ENCODE measurements at places on chromosomes 7 and 10.

DNA sequence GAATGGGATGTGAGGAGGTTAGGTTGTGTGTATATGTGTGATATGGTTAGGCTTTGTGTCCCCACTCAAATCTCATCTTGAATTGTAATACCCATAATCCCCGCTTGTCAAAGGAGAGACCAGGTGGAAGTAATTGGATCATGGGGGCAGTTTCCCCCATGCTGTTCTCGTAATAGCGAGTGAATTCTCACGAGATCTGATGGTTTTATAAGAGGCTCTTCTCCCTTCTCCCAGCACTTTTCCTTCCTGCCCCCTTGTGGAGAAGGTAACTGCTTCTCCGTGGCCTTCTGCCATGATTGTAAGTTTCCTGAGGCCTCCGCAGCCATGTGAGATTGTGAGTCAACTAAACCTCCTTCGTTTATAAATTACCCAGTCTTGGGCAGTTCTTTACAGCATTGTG, 47.3 kb downstream of the NPVF start:
- DNase-seq = no peak

DNA sequence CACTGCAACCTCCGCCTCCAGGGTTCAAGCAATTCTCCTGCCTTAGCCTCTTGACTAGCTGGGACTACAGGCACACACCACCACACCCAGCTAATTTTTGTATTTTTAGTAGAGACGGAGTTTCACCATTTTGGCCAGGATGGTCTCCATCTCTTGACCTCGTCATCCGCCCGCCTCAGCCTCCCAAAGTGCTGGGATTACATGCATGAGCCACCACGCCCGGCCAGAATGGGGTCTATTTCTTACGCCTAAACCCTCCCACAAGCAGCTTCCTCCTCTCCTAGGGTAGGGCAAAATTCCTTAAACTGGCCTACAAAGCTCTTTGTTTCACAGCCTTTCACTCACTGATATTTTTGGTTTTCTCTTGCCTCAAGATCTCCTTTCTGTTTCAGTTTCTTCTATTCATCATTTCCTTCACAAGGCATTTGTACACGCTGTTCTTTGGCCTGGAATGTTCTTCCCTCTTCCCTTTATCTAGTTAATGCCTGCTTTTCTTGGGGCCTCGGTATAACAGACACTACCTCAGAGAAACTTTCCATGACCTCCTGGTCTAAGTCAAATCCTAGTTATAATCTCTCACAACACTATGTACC, 6.7 kb downstream of the CPEB3 start:
- DNase-seq = no peak

- DNase-seq = no peak
Observed at GRCh38 chr7:91651986-91652385, 228.5 kb downstream of the MTERF1 start.

- no peak for DNase-seq
Observed at GRCh38 chr7:270351-270983, 19.5 kb upstream of the FOXL3 start.

DNA sequence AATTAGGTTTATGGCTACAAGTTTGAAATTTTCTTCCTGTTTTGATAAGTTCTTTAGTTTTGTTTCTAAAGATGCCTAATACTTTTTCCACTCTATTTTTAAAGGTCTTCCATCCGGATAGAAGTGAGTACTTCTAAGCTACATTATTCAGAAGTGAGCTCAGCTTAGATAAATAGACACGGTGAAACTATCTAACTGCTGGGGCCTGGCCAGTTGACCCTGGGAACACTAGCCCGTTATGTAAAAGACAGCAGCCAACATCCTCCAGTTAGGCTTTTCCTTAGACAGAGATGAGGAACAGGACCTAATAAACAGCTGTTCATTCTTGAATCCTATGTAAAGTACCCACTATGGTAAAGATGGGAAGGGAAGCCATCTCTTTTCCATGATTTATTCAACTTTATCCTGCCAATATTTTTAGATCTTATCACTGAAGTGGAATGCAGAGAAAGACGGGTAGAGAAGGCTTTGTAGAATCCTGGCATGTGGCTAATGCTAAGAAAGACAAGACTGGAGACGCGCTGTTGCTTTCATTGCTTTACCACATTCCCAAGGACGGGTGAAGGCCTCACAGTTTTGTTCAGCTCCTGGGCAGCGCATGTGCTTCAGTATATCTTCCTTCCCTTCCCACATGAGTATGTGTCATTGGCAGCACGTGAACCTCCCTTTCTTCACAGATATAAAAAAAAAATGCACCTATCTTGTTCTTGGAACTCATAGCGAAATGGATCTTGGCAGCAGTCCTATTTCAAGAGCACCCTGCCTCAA, 340.0 kb upstream of the MEOX2 start:
- peak; percentile 1 for DNase-seq

DNA sequence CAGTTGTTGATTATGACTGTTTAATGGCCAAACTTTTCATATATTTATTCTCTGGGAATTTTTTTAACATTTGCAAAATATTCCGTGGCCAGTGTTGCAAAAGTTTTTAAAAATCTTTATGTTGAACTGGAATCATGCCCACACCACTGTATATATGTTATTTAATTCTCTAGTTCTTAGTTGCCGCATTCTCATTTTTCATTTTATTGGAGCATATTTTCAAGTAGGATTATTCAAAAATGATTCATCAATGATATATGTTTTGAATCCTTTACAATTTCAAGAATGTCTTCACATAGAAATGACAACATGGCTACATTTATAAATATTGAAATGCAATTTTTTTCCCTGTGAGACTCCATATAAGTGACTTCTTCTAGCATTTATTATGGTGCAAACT, 188.6 kb upstream of the LRRTM3 start:
- no peak for DNase-seq
